Mucosa of descending colon (tissue), 3 donors: ENCODE measurements at places on chromosomes 1 and 21. TPM values are rescaled to one million over a fixed set of nuclear protein-coding genes. Genes with fewer than 3 reads are reported as not detected.

DNA sequence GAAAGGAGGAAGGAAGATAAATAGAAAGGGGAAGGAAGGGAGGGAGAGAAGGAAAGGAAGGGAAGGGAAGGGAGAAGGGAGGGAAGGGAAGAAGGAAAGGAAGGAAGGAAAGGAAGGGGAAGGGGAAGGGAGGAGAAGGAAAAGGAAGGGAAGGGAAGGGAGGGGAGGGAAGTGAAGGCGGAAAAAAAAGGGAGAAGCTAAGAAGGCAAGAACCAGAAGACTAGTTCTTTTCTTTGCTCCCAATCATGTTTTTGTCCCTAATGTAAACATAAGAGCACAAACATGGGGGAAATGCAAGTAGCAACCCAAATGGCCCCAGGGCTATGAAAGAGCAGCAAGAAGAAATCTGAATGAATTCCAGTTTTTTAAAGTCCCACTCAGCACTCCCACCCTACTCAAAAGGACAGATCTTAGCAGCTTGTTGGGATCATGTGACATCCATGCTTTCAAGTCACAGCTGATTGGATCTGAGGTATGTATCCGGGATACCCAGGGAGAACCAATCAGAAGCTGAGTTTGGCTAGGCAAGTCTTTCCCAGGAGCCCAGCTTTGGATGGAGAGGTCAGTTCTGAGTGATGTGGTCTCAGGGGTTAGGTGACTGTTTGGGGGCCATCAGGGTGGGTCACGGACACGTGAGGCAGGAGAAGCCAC lies 24.2 kb upstream of the FHAD1 start:
- no peak for DNase-seq

DNA sequence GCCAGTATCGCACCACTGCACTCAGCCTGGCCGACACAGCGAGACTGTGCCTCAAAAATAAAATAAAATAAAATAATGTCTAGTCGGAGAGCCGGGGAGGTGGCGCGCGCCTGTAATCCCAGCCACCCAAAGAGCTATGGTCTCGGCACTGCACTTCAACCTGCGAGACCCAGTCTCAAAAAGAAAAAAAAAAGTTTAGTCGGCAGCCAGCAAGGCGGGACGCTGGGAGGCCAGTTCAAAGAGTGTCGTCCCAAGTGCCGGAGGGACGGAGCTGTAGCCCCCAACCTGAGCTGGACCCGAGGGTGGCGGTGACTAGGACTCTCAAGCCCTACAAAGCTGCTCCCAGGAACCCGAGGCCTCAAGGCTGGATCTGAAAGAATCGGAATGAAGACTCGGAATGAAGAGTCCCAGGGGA lies 632 bp upstream of the FALEC start:
- no peak for DNase-seq

DNA sequence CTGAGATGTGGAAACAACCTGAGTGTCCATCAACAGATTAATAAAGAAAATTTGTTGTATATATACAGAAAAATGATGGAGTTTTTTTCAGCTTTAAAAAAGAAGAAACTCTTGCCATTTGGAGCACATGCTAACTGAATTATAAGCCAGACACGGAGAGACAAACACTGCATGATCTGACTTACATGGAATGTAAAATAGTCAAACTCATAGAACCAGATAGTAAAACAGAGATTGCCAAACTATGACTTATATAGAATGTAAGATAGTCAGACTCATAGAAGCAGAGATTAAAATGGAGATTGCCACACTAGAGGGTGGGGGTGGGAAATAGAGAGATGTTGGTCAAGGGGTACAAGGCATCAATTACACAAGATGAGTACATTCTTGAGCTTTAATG lies 1786.6 kb downstream of the PLA2G4A start:
- DNase-seq: no peak

DNA sequence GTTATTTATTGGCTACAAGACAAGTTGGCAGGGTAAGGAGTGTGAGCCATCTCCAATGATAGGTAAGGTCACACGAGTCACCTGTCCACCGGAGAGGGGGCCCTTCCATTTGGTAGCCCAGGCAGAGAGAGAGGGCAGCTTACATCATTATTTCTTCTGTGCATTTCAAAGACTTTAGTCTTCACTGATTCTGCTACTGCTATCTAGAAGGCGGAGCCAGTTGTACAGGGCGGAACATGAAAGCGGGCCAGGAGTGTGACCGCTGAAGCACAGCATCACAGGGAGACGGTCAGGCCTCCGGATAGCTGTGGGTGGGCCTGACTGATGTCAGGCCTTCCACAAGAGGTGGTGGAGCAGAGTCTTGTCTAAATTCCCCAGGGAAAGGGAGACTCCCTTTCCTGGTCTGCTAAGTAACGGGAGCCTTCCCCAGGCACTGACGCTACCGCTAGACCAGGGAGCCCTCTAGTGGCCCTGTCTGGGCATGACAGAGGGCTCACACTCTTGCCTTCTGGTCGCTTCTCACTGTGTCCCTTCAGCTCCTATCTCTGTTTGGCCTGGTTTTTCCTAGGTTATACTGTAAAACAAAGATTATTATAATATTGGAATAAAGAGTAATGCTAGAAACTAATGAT lies 36.7 kb downstream of the ZNF695 start:
- DNase-seq: no peak

DNA sequence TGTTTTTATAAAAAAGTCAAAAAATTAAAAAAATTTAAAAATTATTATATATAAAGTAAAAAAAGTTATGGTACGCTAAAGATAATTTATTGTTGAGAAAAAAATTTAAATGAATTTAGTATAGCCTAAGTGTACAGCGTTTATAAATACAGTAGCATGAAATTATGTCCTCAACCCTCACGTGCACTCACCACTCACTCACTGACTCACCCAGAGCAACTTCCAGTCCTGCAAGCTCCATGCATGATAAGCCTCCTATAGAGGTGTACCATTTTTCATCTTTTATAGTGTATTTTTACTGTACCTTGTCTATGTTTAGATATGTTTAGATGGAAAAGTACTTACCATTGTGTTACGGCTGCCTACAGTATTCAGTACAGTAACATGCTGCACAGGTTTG lies 5.1 kb downstream of the DISC1 start:
- DNase-seq: no peak

FCAMR gene
- 0.84 TPM for total RNA-seq

GRCh38 chr1:240794046-240794843 lies 182.3 kb upstream of the GREM2 start:
- no peak for DNase-seq

- no peak for DNase-seq
Observed at GRCh38 chr1:14567056-14567455, 31.4 kb upstream of the KAZN start.

GRCh38 chr1:161817176-161817730 lies 51.1 kb downstream of the ATF6 start:
- DNase-seq: peak; percentile 9

GRCh38 chr1:192808163-192808517 lies 699 bp upstream of the RGS2 start:
- no peak for DNase-seq

GRCh38 chr1:38125837-38126520 lies 79.4 kb upstream of the POU3F1 start:
- no peak for DNase-seq

DNA sequence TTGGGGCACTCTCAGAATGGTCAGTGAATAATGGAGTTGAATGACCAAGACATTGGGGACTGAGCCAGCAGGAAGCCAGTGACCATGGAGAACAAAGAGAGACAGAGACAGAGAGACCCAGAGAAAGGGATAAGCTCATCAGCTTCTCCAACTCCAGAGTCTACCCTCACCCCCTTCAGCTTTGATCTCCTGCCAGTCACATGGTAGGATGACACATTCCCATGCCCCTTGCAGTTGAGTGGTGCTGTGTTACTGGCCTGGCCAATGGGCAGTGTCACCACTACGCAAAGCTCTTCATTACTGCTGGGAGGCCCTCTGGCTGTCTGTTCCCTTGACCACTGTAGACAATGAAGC lies 643.5 kb downstream of the AJAP1 start:
- DNase-seq: no peak

DNA sequence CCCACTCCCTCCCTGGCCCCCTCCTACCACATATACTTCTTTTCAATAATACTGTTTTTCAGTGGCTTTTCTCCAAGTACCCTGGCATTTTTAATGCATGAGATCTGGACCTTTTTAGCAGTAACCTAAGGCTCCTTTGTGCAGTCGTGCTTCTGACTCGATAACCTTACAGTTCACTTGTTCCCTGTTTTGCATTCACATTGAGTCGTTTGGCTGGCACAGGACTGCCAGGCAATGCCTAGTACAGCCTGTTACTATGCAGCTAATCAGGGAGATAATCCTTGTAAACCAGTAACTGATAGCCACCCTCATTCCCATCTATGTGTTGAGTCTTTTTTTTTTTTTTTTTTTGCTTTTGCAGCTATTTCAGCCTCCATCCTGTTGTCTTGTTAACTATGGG lies 3.7 kb downstream of the ATP1B1 start:
- DNase-seq: no peak

SEC16B gene
- total RNA-seq: 2.4 TPM

EXTL2 gene
- 4.8 TPM for total RNA-seq

DNA sequence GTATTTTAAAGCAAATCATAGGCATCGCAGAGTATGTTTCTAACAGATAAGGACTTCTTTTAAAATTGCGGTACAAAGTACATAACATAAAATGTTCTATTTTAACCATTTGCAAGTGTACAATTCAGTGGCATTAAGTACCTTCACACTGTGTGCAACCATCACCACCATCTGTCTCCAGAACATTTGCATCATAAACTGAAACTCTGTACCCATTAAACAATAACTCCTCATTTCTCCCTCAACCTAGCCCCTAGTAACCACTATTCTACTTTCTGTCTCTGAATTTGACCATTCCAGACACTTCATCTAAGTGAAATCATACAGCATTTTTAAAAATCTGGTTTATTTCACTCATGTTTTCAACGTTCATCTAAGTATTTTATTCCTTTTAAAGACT lies 16.6 kb upstream of the ATF3 start:
- no peak for DNase-seq

DNA sequence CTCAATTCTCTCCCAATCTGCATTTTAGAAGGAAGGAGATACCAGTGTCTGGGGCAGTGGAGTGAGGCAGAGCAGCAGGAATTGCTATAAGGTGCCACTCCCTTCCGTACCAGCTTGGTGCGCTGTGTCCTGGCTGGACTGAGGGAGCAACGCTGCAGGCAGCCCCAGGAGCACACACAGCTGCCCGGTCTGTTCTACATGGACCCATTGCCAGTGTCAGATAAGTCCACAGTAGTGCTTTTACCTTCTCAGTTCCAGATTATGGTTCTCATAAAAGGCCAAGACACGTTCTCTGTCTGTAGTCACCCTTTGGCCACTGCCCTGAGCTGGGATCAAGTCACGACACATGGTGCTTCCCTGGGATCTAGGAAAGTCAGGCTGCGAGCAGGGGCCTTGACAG lies 44.1 kb upstream of the BARHL2 start:
- DNase-seq: no peak

DNA sequence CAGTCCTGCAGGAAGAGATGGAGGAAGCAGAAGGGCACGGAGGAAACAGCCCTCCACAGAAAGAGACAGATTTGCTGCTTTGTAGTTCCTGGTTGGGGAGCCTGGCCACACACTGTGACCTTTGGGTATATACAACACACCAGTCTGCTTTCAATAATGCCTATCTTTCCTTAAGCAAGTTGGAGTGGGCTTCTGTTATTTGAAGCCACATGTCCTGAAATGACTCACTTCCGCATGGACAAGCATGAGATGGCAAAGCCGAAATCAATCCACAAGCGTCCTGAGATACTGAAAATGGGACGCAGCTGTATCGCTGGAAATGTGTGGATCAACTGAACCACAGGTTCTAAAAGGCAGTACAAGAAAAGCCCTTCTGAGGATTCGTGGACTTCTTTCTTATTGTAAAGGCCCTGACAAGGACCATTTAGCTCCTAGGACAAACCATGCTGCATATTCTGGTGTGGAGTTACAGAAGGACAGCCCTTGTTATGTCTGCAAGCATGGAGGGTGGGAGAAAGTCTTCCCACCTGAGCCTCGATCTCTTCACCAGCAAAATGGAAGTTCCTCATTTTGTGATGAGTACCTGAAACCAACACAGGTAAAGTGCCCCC lies 22.7 kb upstream of the FHAD1 start:
- DNase-seq: no peak

DNA sequence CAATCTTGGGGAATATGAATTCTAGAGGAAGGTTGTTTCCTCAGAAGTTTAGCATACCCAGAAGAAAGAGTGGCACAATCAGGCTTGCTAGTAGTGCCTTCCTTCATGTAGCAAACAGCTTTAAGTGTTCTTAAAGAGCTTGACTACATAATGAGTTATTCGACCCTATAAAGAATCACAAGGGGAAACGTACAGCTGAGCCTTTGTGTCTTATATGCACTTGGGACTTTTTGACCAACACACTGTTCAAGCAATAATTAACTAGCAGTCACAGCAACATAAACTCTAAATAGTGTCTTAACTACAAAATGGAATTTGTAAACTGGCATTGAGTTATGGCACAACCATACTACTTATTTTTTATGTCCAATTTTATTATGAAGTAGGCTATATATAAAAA lies 86.1 kb downstream of the TTLL7 start:
- no peak for DNase-seq

KIAA0319L gene
- total RNA-seq: 59.6 TPM

GRCh38 chr21:42162831-42163510 lies 56.0 kb upstream of the ABCG1 start:
- no peak for DNase-seq

DNA sequence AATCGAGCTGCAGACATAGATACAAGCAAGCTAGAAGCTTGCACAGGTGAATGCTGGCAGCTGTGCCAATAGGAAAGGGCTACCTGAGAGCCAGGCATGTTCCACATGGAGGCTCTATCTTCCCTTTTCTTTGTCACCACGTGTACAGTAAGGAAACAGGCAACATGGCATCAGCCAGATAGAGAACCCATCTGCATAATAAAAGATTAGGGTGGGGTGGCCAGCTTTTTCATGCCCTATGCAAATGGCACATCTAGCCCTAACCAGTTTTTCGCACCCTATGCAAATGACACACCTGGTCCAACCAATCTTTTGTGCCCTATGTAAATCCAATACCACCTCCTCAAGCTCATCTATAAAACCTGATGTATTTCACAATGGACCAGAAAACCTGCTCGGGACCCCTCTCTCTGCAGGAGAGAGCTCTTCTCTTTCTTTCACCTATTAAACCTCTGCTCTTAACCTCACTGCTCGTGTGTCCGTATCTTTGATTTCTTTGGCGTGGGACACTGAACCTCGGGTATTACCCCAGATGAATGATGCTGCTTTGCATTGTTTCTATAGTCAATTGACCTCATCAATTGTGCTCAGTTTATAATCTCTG lies 93.9 kb downstream of the SLC30A10 start:
- no peak for DNase-seq

FOXO6 gene
- 0.65 TPM for total RNA-seq

DNA sequence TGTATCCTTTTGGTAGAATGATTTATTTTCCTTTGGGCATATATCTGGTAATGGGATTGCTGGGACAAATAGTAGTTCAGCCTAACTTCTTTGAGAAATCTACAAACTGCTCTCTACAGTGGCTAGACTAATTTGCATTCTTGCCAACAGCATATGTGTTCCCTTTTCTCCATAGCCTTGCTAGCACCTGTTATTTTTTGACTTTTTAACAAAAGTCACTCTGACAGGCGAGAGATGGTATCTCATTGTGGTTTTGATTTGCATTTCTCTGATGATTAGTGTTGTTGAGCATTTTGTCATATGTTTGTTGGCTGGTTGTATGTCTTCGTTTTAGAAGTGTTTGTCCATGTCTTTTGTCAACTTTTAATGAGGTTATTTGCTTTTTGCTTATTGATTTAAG lies 99.8 kb downstream of the UCK2 start:
- no peak for DNase-seq

GRCh38 chr1:24173638-24174575 lies 13.2 kb downstream of the IFNLR1 start:
- no peak for DNase-seq

- DNase-seq: no peak
Observed at GRCh38 chr1:235822685-235823084, 44.0 kb downstream of the LYST start.

HSD3B1 gene
- total RNA-seq: 0.48 TPM
